ENCODE measurements at places on chromosomes 4 and X.

- peak; percentile 48 for DNase-seq
Measured at GRCh38 chrX:109886122-109886761, 116.7 kb upstream of the TMEM164 start.

- no peak for DNase-seq
Measured at GRCh38 chr4:56426273-56426672, 9.1 kb downstream of the PPAT start.

- DNase-seq = no peak
Measured at GRCh38 chr4:10622728-10623127, 61.8 kb downstream of the CLNK start.

- DNase-seq = no peak
Measured at GRCh38 chr4:184732126-184732525, 1.8 kb downstream of the CENPU start.

GRCh38 chrX:112738347-112739033 lies 58.8 kb upstream of the LHFPL1 start:
- DNase-seq = no peak

DNA sequence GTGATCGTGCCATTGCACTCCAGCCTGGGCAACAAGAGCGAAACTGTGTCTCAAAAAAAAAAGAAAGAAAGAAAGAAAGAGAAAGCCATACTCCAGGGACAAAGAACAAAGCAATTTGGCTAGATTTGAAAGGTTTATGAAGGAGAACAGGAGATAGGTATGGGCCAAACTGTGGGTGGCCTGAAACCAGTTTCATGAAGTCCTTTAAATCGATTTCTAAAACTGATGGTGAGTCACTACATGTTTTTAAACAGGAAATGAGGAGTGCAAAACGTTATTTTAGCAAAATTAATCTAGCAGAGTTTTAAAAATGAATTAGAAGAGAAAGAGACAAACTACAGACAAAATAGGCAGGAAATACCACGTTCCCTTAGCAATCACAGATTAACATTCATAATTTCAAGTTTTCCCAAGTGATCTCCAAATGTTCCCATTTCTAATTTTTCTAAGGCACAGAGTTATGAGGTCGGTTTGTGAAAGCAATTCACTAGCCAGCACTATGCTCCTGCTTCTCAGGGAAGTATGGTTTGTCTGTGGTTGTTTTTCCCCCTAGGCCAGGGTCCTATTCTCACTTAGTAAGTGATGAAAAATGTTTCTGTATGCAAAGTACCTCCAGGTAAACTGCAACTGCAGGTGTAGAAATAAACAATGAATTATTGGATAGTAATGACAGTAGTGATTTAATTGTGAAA lies 190.6 kb downstream of the PPP3CA start:
- no peak for DNase-seq

- DNase-seq = no peak
Measured at GRCh38 chr4:30901461-30902451, 181.6 kb downstream of the PCDH7 start.

DNA sequence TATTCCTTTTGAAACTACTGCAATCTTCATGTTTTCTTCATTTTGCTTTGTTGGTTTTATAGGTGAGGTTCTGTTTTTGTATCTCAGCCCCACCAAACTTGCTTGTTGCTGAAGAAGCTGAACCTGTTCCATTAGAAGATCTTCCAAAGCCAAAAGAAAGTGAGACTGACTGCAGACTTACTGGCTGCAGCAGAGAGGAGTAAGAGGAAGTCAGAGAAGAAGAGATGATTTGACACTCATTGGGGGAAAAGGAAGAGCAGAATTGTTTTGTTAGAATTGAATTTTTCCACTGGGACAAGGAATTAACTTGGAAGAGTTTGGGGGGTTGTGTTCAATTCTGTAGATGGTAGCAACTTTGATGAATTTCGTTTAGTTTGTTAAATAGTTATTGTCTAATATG lies 3.1 kb downstream of the TEX13D start:
- no peak for DNase-seq

GRCh38 chrX:20056704-20057103 lies 60.0 kb downstream of the MAP7D2 start:
- DNase-seq = no peak
